AG20443 (cell line): ENCODE measurements at places on chromosomes 2 and 18.

DNA sequence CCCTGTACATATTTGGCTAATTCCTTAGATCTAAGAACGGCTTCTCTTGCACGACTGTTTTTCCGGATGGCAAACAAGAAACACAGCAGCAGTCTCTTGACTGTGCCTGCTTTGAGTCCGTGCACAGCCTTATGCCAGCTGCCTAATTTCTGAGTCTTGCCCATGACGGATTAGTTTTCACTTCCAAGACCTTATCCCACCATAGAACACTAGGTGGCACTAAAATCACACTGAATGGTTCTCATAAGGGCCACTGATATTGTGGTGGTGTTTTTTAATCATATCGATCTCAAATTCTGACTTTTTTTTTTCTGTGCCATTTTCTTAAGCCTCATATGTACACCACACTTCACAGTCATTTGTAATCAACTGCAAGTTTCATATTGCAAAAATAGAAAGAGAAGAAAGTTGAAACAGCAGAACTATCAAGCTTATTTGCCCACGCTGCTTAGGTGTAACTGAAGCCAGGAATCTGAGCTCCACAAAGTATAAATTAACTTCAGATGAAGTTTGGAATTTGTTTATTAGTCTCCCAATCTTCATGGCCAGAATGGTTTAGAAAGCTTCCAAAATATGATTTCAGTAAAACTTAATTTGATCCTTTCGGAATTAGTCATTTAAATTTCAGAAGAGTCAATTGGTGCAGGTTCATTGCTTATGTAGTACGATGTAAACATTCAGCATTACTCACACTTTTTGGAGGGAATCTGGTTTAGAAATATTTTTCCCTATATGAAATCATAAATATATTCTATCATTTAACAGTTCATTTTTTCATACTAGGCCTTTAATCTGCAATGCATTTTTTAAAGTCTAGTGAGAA lies 45.5 kb upstream of the SCN7A start:
- peak; percentile 56 for DNase-seq

GRCh38 chr18:22296304-22296703 lies 121.4 kb downstream of the CTAGE1 start:
- no peak for DNase-seq

GRCh38 chr18:55381277-55381676 lies 206.7 kb downstream of the TCF4 start:
- peak; percentile 51 for DNase-seq

- DNase-seq, result no peak
Observed at GRCh38 chr2:8500124-8501054, 181.5 kb upstream of the ID2 start.

GRCh38 chr2:70565039-70565731 lies 11.6 kb upstream of the TGFA start:
- no peak for DNase-seq

DNA sequence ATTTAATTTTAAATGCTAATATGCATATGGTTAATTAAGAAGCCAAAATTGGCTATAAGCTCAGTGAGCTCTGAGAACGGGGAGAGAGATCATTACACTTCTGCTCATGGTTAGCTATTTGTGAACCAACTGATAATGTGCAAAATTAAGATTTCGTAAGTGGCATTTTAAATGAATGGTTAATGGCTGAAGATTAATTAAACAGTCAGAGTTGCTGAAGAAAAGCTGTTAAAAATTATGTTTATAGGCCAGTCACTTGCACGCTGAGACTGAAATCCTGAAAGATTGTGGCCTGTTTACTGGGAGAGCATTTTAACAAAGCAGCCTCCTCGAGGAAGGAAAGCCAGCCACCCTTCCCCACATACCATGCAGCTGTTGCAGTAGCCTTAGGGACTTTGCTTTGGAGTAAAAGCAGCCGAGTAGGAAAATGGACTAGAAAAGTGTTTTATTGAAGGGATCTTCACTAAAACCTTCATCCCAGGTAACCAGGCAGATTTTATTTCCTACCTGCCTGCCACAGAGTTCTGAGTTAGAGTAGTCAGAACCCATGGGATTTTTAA lies 218.8 kb upstream of the NRP2 start:
- DNase-seq, result no peak

GRCh38 chr2:18966131-18966530 lies 376.8 kb upstream of the NT5C1B start:
- DNase-seq, result no peak

- peak; percentile 22 for DNase-seq
Observed at GRCh38 chr18:79108549-79109215, 39.5 kb downstream of the ATP9B start.

DNA sequence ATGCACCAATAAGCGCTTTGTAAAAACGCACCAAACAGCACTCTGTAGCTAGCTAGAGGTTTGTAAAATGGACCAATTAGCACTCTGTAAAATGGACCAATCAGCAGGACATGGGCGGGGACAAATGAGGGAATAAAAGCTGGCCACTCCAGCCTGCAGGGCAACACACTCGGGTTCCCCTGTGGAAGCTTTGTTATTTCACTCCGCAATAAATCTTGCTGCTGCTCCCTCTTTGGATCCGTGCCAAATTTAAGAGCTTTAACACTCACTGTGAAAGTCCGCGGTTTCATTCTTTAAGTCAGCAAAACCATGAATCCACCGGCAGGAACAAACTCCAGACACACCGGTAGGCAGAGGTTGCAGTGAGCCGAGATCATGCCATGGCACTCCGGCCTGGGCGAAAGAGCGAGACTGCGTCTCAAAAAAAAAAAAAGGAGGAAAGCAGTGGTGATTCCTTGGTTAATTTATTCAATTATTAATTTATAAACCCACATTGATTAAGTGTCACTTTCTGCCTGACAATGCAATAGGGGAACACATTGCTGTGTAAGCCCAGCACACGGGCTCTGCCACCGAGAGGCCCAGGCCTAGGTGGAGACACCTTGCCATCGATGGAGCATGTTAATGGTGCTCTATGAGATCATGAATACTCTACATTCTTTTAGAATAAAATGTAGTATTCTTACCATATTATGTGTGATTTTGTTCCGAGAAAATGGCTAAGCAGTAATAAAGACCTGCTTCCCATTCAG lies 687.6 kb upstream of the HS6ST1 start:
- peak; percentile 1 for DNase-seq

DNA sequence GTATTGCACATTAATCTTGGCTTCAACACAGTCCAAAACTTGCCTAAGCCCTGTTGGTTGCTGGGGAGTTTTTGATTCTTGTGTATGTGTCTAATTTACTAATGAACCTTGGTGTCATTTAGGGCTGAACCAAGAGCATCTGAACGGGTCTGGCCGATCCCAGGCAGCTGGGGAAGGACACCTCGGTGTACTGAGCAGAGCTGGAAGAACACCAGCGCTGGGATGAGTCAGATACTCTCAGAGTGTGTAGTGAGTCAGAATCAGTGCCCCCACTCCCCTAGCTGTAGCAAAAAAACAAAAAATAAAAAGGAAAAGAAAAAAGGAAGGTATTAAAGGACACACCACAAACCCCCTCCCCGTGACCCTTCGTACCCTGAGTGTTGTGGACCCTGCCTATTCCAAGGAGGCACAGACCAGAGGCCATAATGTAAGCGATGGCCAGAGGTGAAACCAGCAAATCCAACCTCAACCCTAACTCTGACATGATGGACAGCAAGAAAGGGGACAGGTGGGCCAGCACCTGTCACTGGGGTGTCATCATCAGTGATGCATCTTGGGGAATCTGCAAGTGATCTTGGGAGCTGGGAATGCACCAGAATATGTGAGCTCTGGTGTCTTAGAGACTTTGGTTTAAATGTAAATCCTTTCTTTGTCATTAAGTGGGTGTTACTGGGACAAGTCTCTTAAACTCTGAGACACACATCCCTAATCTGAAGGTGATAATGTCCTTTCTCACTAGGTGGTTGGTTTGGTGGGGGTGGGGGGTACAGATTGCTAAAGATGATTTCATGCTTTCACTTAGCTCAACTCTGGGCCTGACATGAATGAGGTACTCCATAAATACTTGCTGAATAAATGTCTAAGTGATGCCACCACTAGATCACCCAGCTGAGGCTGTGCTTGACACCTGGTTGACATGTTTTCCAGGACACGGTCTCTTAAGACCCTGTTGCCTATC lies 34.2 kb upstream of the NCOA1 start:
- peak; percentile 94 for DNase-seq

GRCh38 chr2:9592699-9593098 lies 37.1 kb upstream of the ADAM17 start:
- no peak for DNase-seq
